ENCODE measurements at places on chromosomes 7 and 10. TPM values are rescaled to one million over a fixed set of nuclear protein-coding genes. Genes with fewer than 3 reads are reported as not detected.

The TEX47 gene
- total RNA-seq = not detected

The CREB5 gene
- total RNA-seq = 8.0 TPM

The URGCP gene
- 34.9 TPM for total RNA-seq

The CRYGN gene
- not detected for total RNA-seq

The EIF4EBP2 gene
- 62.5 TPM for total RNA-seq

The ITIH5 gene
- 14.3 TPM for total RNA-seq

The VDAC2 gene
- total RNA-seq = 126 TPM

The GLRX3 gene
- 49.0 TPM for total RNA-seq

The ANKRD30A gene
- total RNA-seq = not detected

The MYH16 gene
- not detected for total RNA-seq

The RAPGEF5 gene
- 81.4 TPM for total RNA-seq

The C7orf25 gene
- total RNA-seq = 9.2 TPM

The OPTN gene
- 73.3 TPM for total RNA-seq

The LRIT1 gene
- not detected for total RNA-seq

The FAM131B gene
- total RNA-seq = 91.1 TPM

The C1QL3 gene
- total RNA-seq = 20.6 TPM

The UBN2 gene
- 23.7 TPM for total RNA-seq

The OR9A2 gene
- total RNA-seq = 1.1 TPM

The MMD2 gene
- 0.94 TPM for total RNA-seq

Measured in occipital lobe (tissue), 3 donors.